Vagina (tissue), 2 donors: ENCODE measurements at places on chromosomes 4 and X.

DNA sequence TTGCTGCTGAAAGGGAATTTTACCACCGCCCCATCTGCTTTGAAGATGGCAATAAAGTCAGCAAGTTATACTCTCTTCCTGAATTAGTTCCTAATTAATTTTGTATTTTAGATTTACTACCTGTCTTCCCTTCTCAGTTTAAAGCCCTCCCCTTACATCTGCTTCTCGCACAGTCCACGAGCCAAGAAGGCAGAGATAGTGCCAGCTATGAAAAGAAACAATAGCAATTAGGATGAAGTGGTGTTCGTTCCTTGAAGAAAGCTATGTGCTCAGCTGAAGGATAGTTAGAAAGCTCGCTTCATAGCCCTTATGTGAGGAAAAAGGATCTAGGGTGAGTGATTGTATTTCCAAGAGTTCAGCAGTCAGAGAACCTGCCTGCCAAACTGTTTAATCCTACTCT is 1678.8 kb upstream of the TENM3 start:
- DNase-seq: no peak
- no peaks in the 10 kb centered on the region for H3K27me3 ChIP-seq
- H3K36me3 ChIP-seq: no peaks in the 10 kb centered on the region
- no peak overlapping the region for H3K4me3 ChIP-seq

DNA sequence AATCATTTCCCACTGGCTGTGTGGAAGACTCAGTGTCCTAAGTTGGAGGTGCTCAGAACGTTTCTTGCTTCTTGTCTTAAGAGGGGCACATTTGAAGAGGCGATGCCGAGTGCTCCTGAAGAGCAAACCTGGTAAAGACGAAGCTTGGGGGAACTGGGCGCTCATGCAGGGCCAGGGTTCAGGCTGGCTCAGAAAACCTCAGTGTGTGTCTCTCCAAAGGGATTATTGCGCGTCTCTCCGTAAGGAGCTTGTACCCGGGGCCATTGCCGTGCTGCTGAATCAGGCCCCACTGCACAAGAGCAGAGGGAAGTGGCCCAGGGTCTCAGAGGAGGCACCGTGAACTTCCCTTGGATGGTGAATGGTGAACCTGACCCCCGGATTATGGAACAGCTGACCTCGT is 44.4 kb downstream of the PSAPL1 start:
- H3K4me1 ChIP-seq: no peaks in the 10 kb centered on the region
- H3K27me3 ChIP-seq: no peaks in the 10 kb centered on the region
- H3K36me3 ChIP-seq: no peaks in the 10 kb centered on the region

DNA sequence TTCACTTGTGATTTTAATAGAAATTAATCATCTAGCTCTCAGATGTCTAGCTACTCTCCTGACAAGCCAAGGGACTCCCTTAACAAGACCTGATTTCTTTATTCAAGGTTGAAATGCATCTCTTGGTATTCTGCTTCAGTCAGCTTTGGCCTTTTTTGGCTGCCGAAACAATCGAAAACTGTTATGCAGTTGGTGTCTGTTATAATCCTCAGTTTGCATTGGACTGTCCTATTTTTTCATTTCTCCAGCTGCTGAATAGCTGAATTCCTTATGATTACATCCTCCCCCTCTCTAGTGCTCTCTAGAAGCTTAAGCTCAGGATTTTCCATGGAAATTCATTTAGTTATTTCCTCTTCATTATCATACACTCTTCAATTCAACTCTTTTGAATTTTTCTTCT is 177.2 kb downstream of the TRIML1 start:
- no peaks in the 10 kb centered on the region for H3K36me3 ChIP-seq
- no peaks in the 10 kb centered on the region for H3K4me1 ChIP-seq
- H3K27ac ChIP-seq: no peak overlapping the region
- no peak for DNase-seq
- no peaks in the 10 kb centered on the region for H3K27me3 ChIP-seq
- no peak overlapping the region for H3K4me3 ChIP-seq

GRCh38 chr4:53281438-53281837 is 84.4 kb downstream of the SCFD2 start:
- no peak for DNase-seq
- H3K27me3 ChIP-seq: no peaks in the 10 kb centered on the region
- no peaks in the 10 kb centered on the region for H3K4me1 ChIP-seq
- no peaks in the 10 kb centered on the region for H3K36me3 ChIP-seq

GRCh38 chr4:38390969-38391545 is 272.9 kb upstream of the KLF3 start:
- H3K4me3 ChIP-seq: no peak overlapping the region

DNA sequence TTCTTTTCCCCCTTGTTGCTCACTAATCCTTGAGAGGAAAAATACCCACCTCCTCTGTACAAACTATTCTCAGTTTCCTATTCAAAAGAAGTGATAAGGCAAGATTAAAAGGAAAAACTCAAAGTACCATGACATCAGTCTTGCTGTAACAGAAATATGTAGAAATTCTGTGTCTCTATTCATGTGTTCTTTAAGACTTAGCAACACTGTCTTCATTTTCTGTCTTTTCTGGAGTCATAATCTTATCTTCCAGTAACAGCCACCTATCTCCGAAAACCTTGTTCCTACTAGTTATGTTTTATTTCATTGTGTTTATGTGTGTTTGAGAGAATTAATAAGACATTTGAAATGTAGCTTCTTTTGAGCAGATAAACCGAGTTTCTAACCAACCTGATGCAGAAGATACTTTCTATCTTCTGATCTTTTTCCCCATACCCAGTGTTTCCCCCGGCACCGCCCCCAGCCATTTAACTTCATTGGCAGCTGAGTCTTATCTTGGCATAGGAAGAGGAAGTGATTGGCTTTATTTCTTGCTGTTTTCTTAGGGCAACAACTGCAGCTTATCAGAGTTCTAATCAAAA is 8.0 kb downstream of the FAM241A start:
- H3K36me3 ChIP-seq: no peaks in the 10 kb centered on the region

- peaks cover 53% of the 10 kb centered on the region for H3K4me1 ChIP-seq
- no peaks in the 10 kb centered on the region for H3K27me3 ChIP-seq
- H3K4me3 ChIP-seq: peak overlapping the region; percentile 4
- no peak for DNase-seq
- no peaks in the 10 kb centered on the region for H3K36me3 ChIP-seq
- no peak overlapping the region for H3K27ac ChIP-seq
Observed at GRCh38 chr4:3304831-3305609, 12.2 kb downstream of the RGS12 start.

GRCh38 chr4:11428231-11428898 is at the start of gene HS3ST1:
HS3ST1 (minus strand) TSS chr4:11428894; CDS start chr4:11400005, 28,889 bp downstream.
- peaks cover 26% of the 10 kb centered on the region for H3K4me1 ChIP-seq
- no peaks in the 10 kb centered on the region for H3K27me3 ChIP-seq
- DNase-seq: no peak
- H3K4me3 ChIP-seq: peak within 1 kb of the TSS; percentile 49

DNA sequence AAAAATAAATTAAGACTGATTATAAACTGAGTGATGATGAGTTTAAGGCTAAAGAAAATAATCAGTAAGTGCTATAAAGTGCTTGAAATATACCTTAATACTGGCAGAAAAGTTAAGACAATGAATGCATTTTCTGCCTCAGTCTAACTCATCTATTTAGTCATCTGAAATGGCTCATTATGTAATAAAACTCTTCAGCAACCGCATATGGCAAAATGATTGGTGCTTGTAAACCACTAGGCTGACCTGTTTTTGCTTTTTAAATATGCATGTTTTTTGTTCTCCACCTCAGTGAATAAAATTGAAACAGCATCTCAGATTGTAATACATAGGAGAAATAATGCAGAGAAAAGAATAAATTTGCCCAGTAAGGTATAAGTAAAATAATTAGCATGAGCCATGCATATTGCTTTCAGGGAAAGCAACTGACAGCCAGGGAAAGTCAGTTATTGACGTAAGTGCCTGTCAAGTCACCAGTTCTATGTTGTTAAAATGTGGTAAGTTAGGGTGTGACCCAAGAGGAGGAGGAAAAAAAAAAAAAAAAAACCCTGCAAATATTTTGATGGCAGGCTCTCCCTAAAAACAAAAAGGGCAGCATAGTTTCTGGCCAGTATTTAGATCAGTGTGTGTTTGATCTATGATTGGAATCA is 167.5 kb downstream of the PALLD start:
- H3K4me3 ChIP-seq: no peak overlapping the region
- DNase-seq: no peak
- peak overlapping the region; percentile 31 for H3K27ac ChIP-seq
- H3K27me3 ChIP-seq: no peaks in the 10 kb centered on the region
- no peaks in the 10 kb centered on the region for H3K36me3 ChIP-seq

DNA sequence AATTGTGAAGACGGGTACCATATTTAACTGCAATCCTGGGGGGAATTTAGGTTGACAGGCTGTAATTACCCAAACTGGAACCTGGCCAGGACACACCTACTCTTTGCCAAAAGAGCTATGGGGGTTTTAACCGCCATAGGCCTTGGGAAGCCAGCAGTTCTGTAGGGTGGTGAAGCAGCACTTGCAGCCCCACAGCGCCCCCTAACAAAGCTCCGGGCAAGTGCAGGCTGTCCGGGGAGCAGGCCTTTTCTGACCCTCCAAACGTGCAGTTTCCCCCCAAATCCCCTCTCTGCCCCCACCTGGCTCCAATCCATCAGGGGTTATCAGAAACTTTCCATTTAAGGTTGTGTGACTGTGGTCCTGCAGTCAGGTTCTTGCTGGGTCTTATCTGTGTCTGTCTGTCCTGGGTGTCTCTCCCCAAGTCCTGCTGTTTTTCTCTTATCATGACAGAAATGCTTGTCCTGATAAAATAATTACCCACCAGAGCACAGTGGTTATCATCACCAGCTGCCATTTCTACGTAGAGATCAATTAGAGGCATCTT is 350.9 kb downstream of the MID1IP1 start:
- DNase-seq: no peak
- H3K4me3 ChIP-seq: no peak overlapping the region
- no peaks in the 10 kb centered on the region for H3K4me1 ChIP-seq

DNA sequence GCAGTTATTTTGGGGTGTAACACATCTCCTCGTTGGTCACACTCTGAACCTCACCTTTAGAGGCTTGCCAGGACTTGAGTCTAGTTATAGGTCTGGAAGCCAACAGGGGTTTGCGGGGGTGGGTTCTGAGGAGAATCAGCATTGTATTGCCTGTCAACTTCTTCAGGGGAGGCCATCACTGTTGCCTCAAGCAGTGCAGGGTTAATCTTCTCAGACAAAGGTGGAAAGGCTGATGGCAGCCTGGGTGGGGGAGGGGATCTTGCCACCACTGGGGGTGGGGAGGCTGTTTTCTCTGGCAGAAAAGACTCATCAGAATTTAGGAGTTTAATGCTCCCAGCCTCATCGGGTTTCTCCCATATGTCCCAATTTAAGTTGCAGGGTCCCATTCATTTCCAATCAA is 387.8 kb downstream of the PRR32 start:
- H3K4me3 ChIP-seq: no peak overlapping the region
- H3K4me1 ChIP-seq: no peaks in the 10 kb centered on the region
- no peaks in the 10 kb centered on the region for H3K27me3 ChIP-seq
- no peaks in the 10 kb centered on the region for H3K36me3 ChIP-seq
- no peak overlapping the region for H3K27ac ChIP-seq

DNA sequence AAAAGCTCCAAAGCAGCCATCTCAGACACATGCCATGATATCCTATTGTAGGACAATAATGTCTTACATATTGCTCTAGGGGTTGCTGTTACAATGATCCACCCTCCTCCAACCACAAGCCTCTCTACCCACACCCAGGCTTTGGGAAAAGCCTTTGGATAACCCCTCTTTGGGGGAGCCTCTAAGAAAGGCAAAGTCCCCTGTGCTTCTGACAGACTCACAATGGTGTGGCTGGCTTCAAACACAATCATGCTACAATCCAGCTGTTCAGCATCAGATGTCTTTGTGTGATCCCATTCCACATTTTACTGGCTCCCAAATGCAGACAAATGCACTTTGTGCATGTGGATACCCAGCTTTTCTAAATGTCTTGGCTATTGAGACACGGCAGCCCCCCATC is 65.9 kb upstream of the CAPN6 start:
- H3K27ac ChIP-seq: no peak overlapping the region
- H3K36me3 ChIP-seq: no peaks in the 10 kb centered on the region
- no peak for DNase-seq
- H3K27me3 ChIP-seq: no peaks in the 10 kb centered on the region
- H3K4me3 ChIP-seq: no peak overlapping the region

- H3K27ac ChIP-seq: no peak overlapping the region
- DNase-seq: no peak
- no peak overlapping the region for H3K4me3 ChIP-seq
- no peaks in the 10 kb centered on the region for H3K4me1 ChIP-seq
Observed at GRCh38 chr4:42018451-42018850, 28.1 kb downstream of the SLC30A9 start.

GRCh38 chr4:37628977-37629609 is 57.1 kb downstream of the RELL1 start:
- H3K4me1 ChIP-seq: peaks cover 10% of the 10 kb centered on the region
- no peaks in the 10 kb centered on the region for H3K36me3 ChIP-seq
- no peak for DNase-seq
- H3K27ac ChIP-seq: no peak overlapping the region
- no peak overlapping the region for H3K4me3 ChIP-seq

DNA sequence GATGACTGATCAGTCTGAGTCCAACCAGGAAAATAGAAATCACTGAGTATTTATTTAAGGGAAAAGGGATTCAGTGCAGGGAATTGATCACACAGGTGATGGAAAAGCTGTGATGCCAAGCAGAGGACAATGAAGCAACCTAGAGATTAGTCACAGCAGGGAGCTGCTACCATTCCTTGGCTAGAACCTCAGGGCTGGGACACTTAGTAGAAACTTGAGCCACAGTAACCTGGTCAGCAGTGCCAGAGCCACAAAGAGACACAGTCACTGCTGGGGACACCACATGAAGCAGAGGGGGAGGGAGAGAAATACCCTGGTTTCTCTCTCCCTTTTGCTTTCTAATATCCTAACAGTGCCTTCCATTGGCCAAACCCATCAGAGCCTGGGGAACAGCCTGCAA is 38.7 kb downstream of the RTL9 start:
- no peaks in the 10 kb centered on the region for H3K4me1 ChIP-seq
- no peaks in the 10 kb centered on the region for H3K36me3 ChIP-seq
- DNase-seq: no peak

GRCh38 chr4:111046811-111047210 is 423.9 kb upstream of the PITX2 start:
- no peaks in the 10 kb centered on the region for H3K27me3 ChIP-seq
- no peak overlapping the region for H3K4me3 ChIP-seq
- H3K4me1 ChIP-seq: no peaks in the 10 kb centered on the region
- H3K27ac ChIP-seq: no peak overlapping the region

- peaks cover 28% of the 10 kb centered on the region for H3K4me1 ChIP-seq
- no peaks in the 10 kb centered on the region for H3K36me3 ChIP-seq
- no peak for DNase-seq
Observed at GRCh38 chr4:7334521-7335275, 100.0 kb downstream of the PSAPL1 start.

DNA sequence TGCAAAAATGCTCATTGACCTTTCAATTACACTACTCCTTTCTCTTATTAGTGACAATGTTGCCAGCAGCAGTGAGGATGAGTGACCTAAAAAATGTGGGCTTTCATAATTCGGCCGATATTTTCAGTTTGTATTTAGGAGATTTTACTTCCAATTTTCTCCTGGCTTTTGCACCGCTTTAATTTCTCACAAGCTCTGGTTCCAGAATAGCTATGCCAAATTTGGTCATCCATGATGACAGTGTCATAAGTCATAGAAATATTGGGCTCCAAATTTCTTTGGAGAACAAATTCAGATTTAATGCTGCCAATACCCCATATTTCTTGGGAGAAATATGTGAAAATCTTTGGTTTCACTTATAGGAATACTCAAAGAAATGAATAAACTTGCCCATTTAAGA is 187.7 kb upstream of the HCCS start:
- H3K4me3 ChIP-seq: no peak overlapping the region
- no peaks in the 10 kb centered on the region for H3K4me1 ChIP-seq
- no peak overlapping the region for H3K27ac ChIP-seq
- H3K36me3 ChIP-seq: no peaks in the 10 kb centered on the region
- no peak for DNase-seq
- H3K27me3 ChIP-seq: no peaks in the 10 kb centered on the region

GRCh38 chrX:148947399-148947975 is 447.1 kb downstream of the AFF2 start:
- H3K27ac ChIP-seq: no peak overlapping the region
- no peak overlapping the region for H3K4me3 ChIP-seq
- DNase-seq: no peak
- H3K36me3 ChIP-seq: no peaks in the 10 kb centered on the region
- H3K27me3 ChIP-seq: no peaks in the 10 kb centered on the region
